ENCODE measurements at places on chromosomes 5 and 9.

GRCh38 chr5:125700380-125700861 is 722.8 kb upstream of the GRAMD2B start:
- peak; percentile 27 for DNase-seq

DNA sequence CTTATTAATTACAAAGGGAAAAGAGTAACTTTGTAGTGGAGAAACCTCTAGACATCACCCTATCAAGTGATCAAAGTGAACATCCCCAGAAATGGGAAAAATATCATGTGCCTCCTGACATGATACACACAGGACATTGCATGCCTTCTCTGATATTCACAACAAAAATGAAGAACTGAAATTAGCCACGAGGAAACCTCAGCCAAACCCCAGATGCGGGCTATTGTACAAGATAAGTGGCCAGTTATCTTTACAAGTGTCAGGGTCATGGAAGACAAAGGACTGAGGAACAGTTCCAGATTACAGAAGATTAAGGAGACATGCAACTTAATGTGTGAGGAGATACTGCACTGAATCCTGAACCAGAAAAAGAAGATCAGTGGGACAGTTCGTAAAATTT is 23.8 kb upstream of the NPM1 start:
- DNase-seq = no peak

- no peak for DNase-seq
Measured at GRCh38 chr9:106600955-106601560, 261.9 kb upstream of the ZNF462 start.

GRCh38 chr5:116859666-116860320 is 285.2 kb upstream of the SEMA6A start:
- DNase-seq = no peak

DNA sequence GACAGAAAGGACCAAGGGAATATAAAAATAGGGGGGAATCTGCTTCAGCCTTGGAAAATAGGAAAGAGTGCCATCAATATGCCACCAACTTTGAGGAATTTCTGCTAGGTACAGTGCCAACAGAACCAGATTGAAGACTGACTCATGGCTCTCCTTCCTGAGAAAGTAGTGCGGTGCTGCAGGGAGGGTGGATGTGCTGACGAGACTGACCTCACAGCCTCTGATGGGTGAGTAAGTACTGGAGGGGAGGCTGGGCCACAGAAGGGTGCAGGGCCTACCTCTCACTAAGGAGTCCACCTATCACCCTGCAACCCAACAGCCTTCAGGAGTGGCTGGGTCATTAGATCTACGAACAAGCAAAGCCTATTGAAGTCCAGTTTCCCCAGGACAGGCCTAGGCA is 187.6 kb downstream of the GABBR2 start:
- DNase-seq = no peak

DNA sequence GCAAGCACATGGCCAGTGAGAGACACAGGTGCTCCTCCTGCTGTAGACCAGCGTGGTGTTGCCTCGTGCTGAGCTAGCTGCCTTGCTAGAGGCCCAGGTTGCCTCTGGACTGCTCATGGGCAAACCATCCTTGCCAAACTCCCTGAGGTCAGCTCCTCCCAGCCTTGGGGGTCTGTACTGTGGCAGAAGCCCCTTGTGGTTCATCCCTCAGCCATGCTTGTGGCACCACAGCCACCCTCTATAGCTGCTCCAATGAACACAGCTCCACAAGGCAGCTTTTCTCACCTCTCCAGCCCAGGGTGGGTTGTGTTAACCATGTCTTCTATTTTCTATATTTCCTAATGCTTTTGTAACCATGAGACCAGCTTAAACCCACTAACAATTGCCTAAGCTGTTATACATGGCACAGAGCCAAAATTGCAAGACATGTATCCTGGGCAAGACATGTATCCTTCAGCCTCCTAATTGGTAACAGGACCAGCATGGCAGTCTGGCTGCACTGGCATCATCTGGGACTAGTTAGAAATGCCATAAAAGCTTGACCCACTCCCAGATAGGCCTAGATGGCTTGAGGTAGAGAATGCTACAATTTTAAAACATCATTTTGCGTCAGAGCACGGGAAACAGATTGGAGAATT is 183.1 kb upstream of the S1PR3 start:
- DNase-seq = no peak

GRCh38 chr9:110808599-110808980 is 140.0 kb downstream of the MUSK start:
- no peak for DNase-seq
